ENCODE measurements at places on chromosomes 6 and 20.
A peak's percentile ranks its signal among the peaks of the same experiment; 100 is the strongest.

DNA sequence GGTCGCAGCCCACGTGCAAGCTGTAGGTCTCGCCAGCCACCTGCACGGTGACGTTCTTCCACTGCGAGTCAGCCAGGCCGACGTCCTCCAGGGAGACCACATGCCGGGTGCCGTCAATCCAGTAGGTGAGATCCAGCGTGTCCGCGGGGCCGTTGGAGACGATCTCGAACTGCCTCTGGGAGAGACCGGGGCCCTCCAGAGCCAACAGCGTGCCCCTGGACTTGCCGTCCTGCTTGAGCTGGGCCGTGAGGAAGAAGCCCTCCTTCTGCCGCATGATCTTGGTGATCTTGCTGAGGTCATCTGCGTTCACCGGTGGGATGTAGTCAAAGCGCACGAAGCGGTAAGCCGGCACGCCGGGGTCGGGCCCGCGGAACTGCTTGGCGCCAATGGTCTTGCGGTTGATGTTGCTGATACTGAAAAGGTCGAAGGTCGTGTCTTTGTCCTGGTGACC lies 5.1 kb downstream of the THBS2 start:
- DNase-seq: no peak

- no peak for DNase-seq
These were observed 12.1 kb downstream of the SSR1 start for GRCh38 chr6:7300926-7301325.

DNA sequence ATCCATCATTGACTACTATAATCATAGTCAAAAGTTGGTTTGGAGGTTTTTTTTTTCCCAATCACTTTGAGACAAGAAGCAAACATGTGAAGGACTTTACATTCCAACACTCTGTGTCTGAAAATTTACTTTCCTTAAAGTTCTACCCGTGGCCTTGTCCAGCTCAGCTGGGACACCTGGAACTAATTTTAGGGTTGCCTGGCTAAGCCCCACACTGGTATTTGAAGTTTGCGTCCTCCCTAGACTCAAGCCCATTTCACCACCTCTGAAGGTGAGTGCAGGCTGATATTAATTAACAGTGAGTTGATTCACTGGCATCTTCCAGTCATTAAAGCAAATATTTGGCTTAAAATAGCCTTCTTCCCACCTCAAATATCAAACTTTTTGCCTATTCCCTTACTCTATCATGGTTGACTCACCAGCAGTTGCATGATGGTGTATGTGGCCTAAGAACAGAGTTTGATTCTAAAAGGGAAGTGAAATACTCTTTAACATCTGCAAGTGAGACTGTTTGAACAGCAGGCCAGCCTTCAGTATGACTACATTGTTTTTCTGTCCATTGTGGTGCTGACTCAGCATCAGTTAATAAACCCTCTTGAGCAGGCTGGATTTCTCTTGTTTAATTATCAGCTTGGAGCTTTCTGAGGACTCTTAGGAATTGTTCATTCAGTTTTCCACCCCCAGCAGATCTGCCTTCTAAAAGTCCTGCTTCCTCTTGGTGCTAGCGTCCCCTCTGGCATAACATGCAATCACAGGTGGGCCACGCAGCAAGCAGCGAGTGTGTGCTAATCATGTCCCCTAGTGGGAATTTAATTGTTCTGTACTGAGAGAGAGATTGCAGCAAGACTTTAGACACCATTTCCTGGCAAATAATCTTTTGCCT lies 1.8 kb upstream of the PRDM1 start:
- peak; percentile 65 for DNase-seq

- no peak for DNase-seq
These were observed 10.4 kb upstream of the TDRD6 start for GRCh38 chr6:46677314-46677654.

- DNase-seq: no peak
These were observed 82.6 kb downstream of the CDC5L start for GRCh38 chr6:44470115-44470464.

Measured in muscle of leg (tissue), 16 donors.